Fibroblast of skin of scalp (primary cell): ENCODE measurements at places on chromosomes 2 and 18.

- no peak for DNase-seq
Measured at GRCh38 chr2:172561270-172561669, 5.4 kb downstream of the PDK1 start.

GRCh38 chr18:66646609-66647008 is 42.7 kb upstream of the CDH19 start:
- DNase-seq = no peak

GRCh38 chr2:219631406-219631891 is 4.0 kb downstream of the SLC4A3 start:
- no peak for DNase-seq

DNA sequence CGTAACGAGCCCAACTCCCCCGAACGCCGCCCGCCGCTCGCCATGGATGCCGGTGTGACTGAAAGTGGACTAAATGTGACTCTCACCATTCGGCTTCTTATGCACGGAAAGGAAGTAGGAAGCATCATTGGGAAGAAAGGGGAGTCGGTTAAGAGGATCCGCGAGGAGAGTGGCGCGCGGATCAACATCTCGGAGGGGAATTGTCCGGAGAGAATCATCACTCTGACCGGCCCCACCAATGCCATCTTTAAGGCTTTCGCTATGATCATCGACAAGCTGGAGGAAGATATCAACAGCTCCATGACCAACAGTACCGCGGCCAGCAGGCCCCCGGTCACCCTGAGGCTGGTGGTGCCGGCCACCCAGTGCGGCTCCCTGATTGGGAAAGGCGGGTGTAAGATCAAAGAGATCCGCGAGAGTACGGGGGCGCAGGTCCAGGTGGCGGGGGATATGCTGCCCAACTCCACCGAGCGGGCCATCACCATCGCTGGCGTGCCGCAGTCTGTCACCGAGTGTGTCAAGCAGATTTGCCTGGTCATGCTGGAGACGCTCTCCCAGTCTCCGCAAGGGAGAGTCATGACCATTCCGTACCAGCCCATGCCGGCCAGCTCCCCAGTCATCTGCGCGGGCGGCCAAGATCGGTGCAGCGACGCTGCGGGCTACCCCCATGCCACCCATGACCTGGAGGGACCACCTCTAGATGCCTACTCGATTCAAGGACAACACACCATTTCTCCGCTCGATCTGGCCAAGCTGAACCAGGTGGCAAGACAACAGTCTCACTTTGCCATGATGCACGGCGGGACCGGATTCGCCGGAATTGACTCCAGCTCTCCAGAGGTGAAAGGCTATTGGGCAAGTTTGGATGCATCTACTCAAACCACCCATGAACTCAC is 673 bp downstream of the PCBP1 start:
- peak; percentile 59 for DNase-seq

GRCh38 chr2:15728245-15728938 is 136.7 kb downstream of the DDX1 start:
- no peak for DNase-seq

DNA sequence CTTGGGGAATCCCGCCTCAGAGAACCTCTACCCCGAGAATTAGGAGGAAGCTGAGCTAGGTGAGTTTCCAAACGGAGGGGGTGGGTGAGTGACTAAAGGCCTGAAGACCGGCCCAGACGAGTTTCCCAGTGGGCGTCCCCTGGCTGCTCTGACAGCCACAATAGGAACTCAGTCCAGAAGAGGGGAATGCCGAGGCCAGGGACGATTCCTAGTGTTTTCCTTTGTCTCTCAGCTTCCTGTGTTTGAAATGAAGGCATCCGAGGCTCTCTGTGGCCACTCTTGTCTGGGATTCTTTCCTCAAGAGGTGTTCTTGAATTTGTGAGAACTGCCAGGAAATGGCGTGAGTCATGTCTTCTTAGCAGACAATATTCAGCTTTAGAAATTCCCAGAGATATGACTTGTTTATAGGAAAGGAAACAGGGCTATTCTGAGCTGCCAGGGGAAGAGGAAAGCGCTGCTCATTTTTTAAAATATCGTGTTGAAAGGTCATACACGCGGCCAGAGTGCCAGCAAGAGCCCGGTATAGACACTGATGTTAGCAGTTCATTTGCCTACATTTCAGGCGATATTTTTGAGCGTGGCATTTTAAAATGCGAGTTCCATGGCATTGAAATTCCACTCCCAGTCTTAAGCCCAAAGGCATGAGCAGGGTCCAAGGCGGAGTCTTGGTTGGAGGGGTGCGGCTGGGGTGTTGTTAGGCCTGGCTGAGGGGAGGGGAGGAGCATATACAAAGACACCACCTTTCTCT is 169.1 kb upstream of the KLF7 start:
- DNase-seq = peak; percentile 99

DNA sequence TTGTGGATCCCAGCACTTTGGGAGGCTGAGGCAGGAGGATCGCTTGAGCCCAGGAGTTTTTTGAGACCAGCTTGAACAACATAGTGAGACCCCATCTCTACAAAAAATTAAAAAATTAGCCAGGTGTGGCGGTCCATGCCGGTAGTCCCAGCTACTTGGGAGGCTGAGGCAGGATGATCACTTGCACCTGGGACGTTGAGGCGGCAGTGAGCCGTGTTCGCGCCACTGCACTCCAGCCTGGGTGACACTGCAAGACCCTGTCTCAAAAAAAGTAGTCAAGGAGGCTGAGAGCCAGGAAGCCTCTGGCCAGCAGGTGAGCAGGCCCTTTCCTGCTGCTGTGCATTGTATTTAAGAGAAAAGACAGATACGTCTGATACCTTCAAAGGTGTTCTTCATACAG is 11.1 kb upstream of the PROC start:
- no peak for DNase-seq

GRCh38 chr2:164065038-164065437 is 329.2 kb upstream of the FIGN start:
- DNase-seq = no peak

GRCh38 chr2:167122389-167122788 is 234.1 kb downstream of the XIRP2 start:
- DNase-seq = no peak
